Fibroblast of skin of scalp (primary cell): ENCODE measurements at places on chromosomes 7 and 10.

DNA sequence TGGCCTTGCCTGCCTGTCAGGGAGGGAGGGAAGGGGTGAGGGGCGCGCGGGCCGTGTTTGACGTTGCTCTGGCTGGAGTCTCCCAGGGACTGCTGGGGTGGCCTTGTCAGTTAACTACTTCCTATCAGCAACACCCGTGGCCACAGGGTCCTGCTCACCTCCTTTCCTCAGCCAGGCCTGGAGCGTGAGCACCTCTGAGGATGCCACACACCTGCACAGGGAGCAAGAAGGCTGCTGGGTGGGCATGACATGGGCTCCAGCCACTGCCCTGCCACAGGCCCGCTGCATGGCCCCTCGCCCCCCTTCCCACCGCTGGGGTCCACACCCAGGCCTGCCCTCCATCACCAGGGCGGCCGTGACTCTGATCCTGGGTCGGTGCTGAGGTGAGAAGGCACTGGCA lies 212.4 kb downstream of the ELFN1 start:
- DNase-seq = no peak

GRCh38 chr7:13991791-13992595 lies 2.5 kb upstream of the ETV1 start:
- DNase-seq = no peak

DNA sequence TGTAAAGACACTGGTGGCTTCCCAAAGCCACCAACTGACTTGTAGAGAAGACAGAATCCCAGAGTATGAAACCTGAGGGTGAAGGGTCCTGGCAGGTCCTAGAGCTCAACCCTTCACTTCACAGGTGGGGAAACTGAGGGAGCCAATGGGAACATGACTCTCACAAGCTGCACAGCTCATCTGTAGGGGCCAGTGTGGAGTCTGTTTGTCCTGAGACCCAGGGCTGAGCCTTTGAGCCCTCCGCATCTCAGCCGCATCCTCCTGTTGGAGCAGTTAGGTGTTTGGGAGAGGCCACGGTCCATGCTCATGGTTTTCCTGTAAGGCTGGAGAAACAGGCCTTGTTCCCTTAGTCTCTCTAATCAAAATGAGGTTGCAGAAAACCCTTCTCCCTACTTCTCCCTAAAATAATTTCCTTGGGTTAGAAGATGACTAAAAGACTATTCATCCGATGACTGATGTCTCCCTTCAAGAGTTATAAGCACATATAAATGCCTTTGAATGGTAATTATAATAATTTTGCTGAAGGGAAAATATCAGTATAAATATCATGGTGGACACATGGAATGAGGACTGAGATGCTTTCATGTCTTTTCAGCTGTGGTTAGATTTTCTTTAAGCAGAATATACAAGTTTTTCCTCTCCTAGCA lies 10.3 kb downstream of the HTRA1 start:
- peak; percentile 55 for DNase-seq

GRCh38 chr10:117348236-117348635 lies 27.0 kb downstream of the PDZD8 start:
- DNase-seq = no peak

DNA sequence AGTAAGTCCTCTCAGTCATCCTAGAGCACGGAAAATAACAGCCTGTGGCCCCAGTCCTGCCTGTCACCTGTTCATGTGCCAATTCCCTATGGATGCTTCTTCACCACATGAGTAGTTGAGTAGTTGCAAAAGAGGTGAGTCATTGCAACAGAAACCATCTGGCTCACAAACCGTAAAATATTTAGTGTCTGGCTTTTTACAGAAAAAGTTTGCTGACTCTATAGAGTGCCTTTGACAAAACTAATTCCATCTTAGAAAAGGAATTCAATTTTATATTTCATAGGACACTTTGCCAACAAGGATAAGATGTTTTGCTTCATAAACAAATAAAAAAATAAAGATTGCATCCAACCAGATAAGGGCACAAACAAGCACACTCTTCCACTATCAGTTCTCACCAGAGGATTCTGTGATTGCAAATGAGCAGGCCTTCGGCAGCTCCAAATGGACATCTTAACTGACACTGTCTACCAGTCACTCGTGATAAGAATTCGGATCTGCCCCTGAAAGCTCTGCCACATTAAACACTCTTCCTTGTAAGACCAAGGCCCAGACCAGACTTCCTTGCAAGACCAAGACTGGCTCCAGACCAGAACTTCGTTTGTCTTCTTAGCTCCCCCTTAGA lies 242.7 kb upstream of the SEMA3C start:
- DNase-seq = peak; percentile 71

DNA sequence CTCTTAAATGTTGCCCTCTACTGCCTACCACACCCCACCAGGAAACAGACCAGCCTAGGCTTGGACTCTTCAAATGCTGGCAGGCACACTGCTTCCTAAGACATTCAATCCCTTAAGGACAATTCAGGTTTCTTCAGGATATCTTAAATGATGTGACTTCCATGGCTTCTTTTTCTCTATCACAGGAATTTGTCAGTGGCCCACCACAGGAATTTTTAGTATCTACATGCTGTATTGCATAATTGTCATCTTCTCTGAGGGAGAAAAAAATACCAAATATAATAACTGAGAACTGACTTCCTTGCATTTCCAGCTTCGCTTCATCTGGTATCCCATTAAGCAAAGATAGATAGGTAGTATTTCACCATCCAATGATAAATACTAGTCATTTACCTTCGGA lies 129.3 kb downstream of the WNT2 start:
- DNase-seq = peak; percentile 73

DNA sequence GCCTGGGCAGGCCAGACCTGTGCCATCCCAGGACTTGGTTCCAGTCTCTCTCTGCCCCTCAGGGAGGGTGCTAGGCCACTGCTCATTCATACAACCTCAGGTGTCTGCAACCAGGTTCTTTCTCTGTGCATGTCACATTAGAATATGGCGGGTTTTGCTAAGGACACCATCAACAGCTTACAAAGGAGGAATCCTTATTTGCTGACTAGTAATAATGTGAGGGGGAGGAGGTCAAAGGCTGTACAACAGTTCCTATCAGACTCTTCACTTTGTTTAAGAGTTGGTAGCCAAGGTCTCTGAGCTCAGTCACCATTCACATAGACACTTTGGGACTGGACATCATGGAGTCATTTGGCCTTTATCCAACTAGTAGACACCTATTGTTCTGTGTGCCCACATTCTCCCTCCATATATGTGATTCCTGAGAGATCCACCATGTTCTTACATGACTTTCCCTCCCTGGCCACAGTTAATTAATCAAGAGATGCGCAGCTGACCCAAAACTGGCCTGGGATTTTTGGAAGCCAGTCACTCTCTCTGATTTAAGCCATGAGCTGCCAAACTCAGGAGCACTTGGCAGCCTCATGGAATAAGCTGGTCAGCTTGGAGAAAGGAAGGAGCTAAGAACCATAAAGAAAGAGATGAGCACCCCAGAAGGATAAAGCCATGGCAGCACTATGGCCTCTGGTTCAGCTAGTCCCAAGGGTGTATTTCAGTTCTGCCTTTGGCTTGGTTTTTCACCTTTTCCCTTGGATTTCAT lies 51.2 kb downstream of the DPCD start:
- DNase-seq = no peak

DNA sequence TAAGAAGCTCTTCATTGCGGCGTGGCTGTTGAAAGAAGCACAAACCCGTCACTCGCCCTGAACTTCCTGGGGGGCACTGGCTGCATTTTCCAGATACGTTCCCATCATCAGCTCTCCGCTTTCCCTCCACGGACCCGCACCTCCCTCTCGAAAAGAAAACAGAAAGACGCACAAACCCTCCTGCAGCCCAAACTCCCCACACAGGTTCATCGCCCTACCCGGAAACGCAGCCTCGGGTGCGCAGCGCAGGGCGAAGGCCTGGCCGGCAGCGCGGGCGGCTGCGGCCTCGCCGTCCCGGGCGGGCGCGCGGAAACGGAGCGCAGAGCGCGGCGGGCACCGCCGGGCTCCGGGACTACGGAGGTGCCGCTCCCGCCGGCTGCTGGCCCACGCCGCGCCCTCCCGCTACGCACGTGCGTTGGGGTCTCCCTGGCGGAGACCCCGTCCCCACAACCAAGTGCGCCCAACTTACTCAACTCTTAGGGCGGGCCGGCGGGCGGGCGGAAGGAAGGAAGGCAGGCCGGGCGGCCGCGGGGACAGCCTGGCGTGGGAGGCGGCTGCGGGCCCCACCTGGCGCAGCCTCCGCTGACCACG lies 822 bp downstream of the ZNF800 start:
- DNase-seq = peak; percentile 16

GRCh38 chr7:82507976-82508677 lies 64.5 kb upstream of the CACNA2D1 start:
- DNase-seq = no peak

GRCh38 chr7:38520741-38521140 lies 110.4 kb downstream of the AMPH start:
- DNase-seq = no peak

- no peak for DNase-seq
Measured at GRCh38 chr7:113142385-113143119, 24.2 kb upstream of the SMIM30 start.

DNA sequence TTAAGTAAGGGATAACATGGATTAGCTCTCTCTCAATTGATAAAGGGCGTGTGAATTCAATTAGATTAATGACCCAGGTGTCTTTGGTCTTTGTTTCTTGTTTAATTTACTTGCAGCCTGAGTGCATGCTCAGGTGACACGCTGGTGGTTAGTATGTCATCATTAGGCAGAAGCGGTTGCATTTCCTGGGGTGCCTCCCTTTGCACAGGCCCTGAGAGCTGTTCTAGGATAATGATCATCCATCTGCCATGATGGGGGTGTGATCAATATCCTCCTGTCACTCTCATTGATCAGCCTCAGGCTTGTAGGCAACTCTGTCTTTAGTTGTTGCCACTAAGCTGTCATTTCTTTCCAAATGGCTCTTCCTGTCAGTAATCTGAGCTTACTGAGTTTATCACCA lies 99.6 kb upstream of the NPS start:
- DNase-seq = no peak

DNA sequence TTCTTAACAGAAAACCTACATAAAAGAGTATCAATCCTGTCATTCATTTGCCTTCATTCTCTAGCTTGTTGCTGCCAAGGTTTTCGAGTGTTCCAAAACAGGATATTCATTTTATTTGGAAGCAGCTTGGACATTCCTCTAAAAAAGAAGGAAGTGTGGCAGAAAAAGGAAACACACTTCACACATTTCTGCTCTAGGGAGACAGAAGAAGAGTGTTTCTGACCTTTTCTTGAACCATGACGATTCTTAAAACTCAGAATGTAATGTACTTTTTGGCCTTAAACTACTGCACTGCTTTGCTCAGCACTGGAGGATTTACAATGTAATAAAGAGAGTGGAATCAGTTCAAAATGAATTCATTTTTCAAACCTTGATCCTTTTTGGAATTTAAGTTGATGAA lies 81.3 kb downstream of the SEMA3A start:
- DNase-seq = peak; percentile 2

DNA sequence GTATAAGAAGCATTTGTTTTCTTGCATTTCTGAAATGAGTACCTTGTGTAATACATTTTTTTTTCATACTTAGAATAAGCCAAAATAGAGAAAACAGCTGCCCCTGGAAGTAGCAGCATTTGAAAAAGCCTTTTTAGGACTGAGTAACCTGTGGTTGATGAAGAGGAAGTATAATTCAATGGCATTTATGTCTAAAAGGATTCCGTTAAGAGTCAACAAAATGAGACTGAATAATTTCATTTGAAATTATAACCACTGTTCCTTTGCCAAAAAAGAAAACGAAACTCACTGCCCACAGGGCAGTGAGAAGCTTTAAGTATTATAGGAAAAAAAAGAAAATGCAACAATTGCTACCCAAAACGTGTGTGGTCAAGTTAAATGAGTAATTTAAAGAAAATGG lies 705.6 kb upstream of the PHF14 start:
- DNase-seq = no peak

DNA sequence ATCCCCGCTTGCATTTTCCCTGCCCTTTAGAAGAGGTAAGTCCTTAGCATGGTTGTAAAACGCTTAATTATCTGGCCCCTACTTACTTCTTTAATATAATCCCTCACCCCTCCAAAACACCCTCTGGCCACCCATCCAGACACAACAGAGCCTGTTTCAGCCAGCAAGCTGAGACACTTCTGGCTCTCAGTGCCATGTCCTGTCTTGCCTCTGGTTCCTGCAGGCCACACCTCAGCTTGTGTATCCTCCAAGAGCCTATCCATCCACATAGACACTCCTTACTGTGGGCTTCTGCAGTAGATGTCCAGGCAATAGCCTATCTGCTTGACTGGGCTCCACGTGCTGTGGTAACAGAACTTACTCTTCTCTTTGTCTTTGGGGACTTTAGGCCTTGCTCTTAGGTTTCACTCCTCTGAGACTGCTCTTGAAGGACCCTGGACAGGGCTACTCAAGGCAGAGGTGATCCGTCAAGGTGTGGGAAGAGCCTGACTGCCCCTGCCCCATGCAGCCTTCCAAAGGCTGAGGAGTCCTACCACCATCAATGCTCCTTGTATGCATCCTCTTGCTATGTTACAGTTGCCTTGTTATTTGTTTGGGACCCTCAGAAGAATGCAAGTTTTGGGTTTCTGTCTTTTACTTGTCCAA lies 149.9 kb downstream of the CHN2 start:
- no peak for DNase-seq

- DNase-seq = no peak
Measured at GRCh38 chr7:27154901-27155815, 1.3 kb downstream of the HOXA7 start.

- DNase-seq = no peak
Measured at GRCh38 chr10:52252307-52252706, 61.8 kb upstream of the DKK1 start.

DNA sequence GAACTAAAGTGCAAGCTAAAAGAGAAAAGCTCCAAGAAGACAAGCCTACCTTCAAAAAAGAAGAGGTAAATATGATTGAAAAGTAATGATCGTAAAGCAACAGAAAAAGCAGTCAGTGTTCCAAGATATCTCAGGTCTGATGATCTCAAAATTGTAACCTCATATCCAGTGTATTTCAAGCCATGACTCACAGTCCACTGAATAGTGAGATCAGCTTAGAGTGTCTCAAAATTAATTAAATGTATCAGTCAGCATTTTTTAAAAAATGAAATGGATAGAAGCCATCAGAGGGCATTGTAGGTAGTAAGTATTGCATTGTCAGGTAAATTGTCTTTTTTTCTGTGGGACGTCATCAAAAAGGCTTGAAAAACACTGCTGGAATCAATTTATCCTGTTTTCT lies 50.6 kb upstream of the AGBL3 start:
- DNase-seq = peak; percentile 48

DNA sequence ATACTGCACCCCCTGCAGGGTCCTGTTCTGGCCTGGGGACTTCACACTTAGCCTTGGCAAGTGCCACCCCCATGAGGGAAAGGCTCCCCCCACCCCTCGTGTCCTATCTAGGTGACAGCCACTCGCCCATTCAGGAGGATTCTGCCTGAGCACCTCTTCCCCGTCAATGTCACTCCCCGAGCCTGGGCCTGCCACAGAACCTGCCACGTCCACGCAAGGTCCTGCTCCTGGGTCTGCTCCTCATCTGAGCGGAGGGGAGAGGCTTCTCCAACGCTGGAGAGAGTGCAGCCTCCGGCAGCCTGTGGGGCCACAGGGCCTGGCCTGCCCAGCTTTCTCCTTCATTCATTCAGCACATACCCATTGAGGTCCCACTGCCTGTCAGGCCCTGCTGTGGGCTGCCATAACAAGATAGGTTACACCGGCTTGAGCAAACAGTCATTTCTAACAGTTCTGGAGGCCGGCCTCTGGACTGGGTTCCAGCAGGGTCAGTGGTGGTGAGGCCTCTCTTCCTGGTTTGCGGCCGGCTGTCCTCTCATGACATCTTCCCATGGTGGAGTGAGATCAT lies 92.0 kb upstream of the RET start:
- no peak for DNase-seq
